ENCODE measurements at places on chromosomes 7 and 10. TPM values are rescaled to one million over a fixed set of nuclear protein-coding genes. Genes with fewer than 3 reads are reported as not detected.

- no peak for DNase-seq
Observed at GRCh38 chr7:124411796-124412195, 353.8 kb downstream of the GPR37 start.

GRCh38 chr10:74542077-74542476 is 284.3 kb upstream of the KAT6B start:
- DNase-seq: peak; percentile 54

DNA sequence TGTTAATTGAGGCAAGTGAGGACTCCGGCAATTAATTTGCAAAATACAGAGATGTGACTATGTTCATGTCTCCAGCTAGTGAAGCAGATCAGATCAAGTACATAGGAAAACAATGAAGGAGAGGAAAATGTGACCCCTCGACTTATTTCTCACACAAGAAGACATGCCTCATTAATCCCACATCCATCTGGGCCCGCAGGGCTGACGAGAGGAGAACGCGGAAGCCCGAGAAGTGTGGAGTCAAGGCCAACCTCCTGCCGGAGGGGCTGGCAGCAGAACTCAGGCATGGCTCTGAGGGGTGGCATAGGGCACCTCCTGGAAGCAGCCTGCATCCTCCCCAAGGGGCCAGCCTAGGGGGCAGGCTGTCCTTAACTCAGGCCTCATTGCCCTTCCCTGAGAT is 54.4 kb downstream of the ZNF503 start:
- no peak for DNase-seq

DNA sequence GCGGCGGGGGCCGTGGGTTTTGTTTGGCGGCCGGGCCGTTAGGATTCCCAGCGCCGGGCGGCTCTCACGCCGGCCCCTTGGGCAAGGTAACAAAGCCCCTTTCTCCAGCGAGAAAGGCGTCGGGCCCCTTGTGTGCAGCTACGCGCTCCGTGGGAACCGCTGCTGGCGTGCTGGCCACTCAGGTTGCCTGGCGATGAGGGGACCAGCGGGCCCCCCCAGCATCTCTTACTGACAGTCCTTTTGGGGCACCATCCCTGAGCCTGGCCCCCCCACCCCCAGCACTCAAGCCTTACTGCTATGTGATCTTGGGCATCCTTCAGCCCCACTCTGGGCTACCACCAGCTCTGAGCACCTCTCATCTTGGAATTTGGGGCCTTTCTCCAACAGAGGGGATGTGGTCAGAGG is 1.8 kb downstream of the LFNG start:
- DNase-seq: no peak

DNA sequence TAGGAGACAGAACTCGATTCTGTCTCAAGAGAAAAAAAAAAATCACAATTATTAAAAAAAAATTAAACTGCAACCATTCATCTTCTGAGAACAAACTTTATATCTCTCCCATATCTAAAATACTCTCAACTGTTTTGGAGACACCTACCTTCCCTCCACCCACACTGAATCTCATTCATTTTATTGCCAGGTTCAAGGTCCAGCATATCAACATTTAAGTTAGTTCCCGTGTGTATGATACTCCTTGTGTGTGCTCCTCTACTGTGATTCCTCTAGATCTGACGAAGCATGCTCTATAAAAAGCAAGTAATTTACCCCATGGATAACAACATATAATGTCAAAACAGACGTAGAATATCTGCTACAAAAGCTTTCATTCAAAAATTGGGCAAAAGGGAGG is 351.8 kb upstream of the SORCS1 start:
- no peak for DNase-seq

DNA sequence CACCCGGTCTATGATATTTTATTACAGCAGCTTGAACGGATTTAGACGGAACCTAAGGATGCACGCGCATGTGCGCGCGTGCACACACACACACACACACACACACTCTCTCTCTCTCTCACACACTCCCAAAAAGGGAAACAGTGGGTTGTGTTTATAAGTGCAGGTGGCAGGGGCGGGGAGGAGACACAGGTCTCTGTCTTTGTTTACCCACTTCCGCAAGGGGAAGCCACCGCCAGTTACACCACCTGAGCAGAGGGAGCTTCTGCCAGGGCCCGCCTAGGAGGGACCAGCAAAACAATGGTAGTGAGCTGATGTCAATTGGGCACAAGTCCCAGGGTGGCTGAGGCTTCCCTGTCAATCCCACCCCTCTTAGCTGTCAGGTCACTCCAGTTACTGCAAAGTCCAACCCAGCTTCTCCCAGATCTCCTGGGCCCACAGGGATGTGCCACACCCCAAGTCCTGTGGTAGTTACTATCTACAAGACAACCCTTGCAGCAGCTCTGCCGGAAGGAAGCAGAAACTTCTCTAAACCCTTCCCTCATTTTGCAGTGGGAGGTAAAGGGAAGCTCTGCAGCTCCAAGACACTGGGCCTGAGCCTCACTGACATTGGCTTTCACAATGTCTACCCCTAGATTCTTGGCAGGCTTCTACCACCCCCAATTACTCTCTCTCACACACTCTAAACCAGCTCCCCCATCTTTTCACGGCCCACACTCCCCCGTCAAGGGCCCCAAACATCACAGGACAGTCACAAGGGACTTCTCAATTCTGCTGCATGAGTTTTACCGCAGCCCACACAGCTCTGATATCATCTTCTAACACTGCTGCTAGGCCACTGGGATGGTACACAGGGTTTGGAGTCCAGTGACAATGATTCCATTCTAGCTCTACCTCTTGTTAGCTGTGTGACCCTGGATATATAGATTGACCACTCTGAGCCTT is 17.6 kb downstream of the ANXA11 start:
- DNase-seq: peak; percentile 75

Gene MUC12
- total RNA-seq: 0.72 TPM

All from mucosa of gallbladder (tissue), 1 donor.